WTC11 (cell line): ENCODE measurements at places on chromosomes 11 and 22. TPM values are rescaled to one million over a fixed set of nuclear protein-coding genes. Genes with fewer than 3 reads are reported as not detected.

Gene LRRC10B
- total RNA-seq = 1.1 to 1.5 TPM (median 1.3 TPM) in 3 replicates

Gene RBMXL2
- not detected in 3 replicates for total RNA-seq

Gene CDKN1C
- total RNA-seq = 25.0 to 35.0 TPM (median 32.4 TPM) in 3 replicates

Gene ZFTA
- total RNA-seq = 44.7 to 47.2 TPM (median 45.6 TPM) in 3 replicates

Gene PATE4
- total RNA-seq = not detected in 3 replicates

Gene KCNE3
- 1.9 to 3.7 TPM (median 3.5 TPM) in 3 replicates for total RNA-seq

Gene CSNK1E
- 262 to 271 TPM (median 265 TPM) in 3 replicates for total RNA-seq

Gene ZDHHC13
- 19.4 to 23.6 TPM (median 20.9 TPM) in 3 replicates for total RNA-seq

Gene PGR
- total RNA-seq = 0.05 to 0.20 TPM (median 0.11 TPM) in 3 replicates

Gene BARX2
- not detected in 3 replicates for total RNA-seq

DNA sequence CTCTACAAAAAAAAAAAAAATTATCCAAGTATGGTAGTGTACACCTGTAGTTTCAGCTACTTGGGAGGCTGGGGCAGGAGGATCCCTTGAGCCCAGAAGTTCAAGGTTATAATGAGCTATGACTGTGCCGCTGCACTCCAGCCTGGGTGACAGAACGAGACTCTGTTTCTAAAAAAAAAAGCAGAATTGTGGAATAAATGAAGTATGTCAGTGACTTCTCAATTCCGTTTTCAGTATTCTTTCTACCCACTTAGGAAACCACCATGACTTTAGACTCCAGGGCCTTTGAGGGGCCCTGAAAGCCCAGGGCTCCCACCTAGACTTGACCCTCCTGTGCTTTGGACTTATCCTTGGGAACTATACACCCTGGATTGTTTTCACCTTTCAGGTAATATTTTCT is 6.5 kb upstream of the NUP160 start:
- no peaks in the 10 kb centered on the region for H3K36me3 ChIP-seq
- H3K4me1 ChIP-seq = no peaks in the 10 kb centered on the region
- no peaks in the 10 kb centered on the region; the same call in 1 of the 2 replicates for H3K27me3 ChIP-seq
- no peak for DNase-seq
- H3K27ac ChIP-seq = no peak overlapping the region

- H3K4me3 ChIP-seq = no peak overlapping the region
- no peak overlapping the region for H3K27ac ChIP-seq
- DNase-seq = no peak
- H3K36me3 ChIP-seq = peaks cover 7% of the 10 kb centered on the region
- peaks cover 5% of the 10 kb centered on the region; the same call in 1 of the 2 replicates for H3K4me1 ChIP-seq
Measured at GRCh38 chr22:49963647-49964026, 3.1 kb downstream of the PIM3 start.

- H3K4me1 ChIP-seq = no peaks in the 10 kb centered on the region
- H3K4me3 ChIP-seq = no peak overlapping the region
- no peaks in the 10 kb centered on the region for H3K36me3 ChIP-seq
- no peak overlapping the region for H3K27ac ChIP-seq
- DNase-seq = no peak
- no peaks in the 10 kb centered on the region; the same call in 1 of the 2 replicates for H3K27me3 ChIP-seq
Measured at GRCh38 chr11:29913352-29913751, 103.5 kb downstream of the KCNA4 start.

DNA sequence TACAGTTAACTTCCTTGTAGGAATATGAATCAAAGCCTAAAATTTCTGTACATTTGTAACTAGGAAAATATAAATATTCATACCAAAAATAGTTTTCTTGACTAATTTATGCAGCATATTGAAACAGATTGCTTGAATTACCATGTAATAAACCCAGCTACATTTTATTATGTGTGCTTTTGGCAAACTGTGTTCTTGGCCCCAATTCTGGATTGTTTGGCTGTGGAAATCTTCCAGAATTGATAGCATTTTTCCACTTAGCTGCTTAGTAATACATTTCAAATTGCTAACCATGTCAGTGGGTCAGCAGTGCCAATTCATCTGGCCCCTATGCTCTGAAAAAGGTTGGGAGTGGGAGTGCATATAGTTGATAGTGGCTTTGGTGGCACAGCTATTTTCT is 32.3 kb downstream of the PDHX start:
- H3K4me1 ChIP-seq = no peaks in the 10 kb centered on the region
- no peak overlapping the region for H3K27ac ChIP-seq
- no peak for DNase-seq
- no peaks in the 10 kb centered on the region for H3K27me3 ChIP-seq
- H3K4me3 ChIP-seq = no peak overlapping the region
- H3K36me3 ChIP-seq = peaks cover 10% of the 10 kb centered on the region

DNA sequence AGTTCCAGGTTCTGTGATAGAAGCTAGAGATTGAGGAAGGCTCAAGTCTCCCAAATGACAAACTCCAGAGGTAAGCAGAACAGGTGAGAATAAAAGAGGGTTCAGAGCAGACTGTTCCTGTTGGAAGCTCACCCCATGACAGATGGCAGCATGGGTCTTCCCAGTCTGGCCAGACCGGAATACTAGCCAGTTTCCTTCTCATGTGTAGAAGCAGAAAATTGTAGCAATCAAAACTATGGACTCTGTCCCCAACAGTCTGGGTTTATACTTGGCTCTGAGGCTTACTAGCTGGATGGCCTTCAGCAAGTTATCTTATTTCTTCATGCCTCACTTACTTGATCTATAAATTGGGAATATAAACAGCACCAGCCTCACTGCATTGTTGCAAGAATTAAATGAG is 494.8 kb downstream of the MN1 start:
- no peak for DNase-seq
- no peaks in the 10 kb centered on the region for H3K36me3 ChIP-seq
- H3K4me3 ChIP-seq = no peak overlapping the region

- no peak overlapping the region for H3K4me3 ChIP-seq
- H3K36me3 ChIP-seq = peaks cover 10% of the 10 kb centered on the region; the same call in 1 of the 2 replicates
- peak overlapping the region; percentile 64; the same call in 1 of the 2 replicates for H3K27ac ChIP-seq
- no peaks in the 10 kb centered on the region for H3K27me3 ChIP-seq
- H3K4me1 ChIP-seq = peaks cover 10% of the 10 kb centered on the region
- DNase-seq = no peak
Measured at GRCh38 chr11:72712841-72713240, 38.6 kb upstream of the PDE2A start.

GRCh38 chr11:60944490-60945294 is 7.3 kb downstream of the SLC15A3 start:
- H3K27ac ChIP-seq = no peak overlapping the region
- H3K27me3 ChIP-seq = peaks cover 12% of the 10 kb centered on the region
- H3K36me3 ChIP-seq = no peaks in the 10 kb centered on the region
- H3K4me1 ChIP-seq = peaks cover 20% of the 10 kb centered on the region

GRCh38 chr22:37519268-37520195 is at the start of gene CARD10:
TSS of gene CARD10 (minus strand) at chr22:37519415. CDS start at chr22:37519200, 215 bp downstream.
- H3K36me3 ChIP-seq = peaks cover 8% of the 10 kb centered on the region
- DNase-seq = peak; percentile 46
- no peak within 1 kb of the TSS for H3K27ac ChIP-seq
- peaks cover 34% of the 10 kb centered on the region for H3K27me3 ChIP-seq
- peaks cover 11% of the 10 kb centered on the region for H3K4me1 ChIP-seq
- H3K4me3 ChIP-seq = peak within 1 kb of the TSS; percentile 79

- no peaks in the 10 kb centered on the region; the same call in 1 of the 2 replicates for H3K27me3 ChIP-seq
- no peak overlapping the region for H3K27ac ChIP-seq
- H3K4me3 ChIP-seq = no peak overlapping the region
- no peaks in the 10 kb centered on the region for H3K36me3 ChIP-seq
- peaks cover 2% of the 10 kb centered on the region; the same call in 1 of the 2 replicates for H3K4me1 ChIP-seq
Measured at GRCh38 chr11:15194671-15195415, 80.1 kb downstream of the INSC start.

GRCh38 chr11:8080069-8080670 is 841 bp upstream of the TUB start:
- peaks cover 43% of the 10 kb centered on the region for H3K27me3 ChIP-seq
- no peak overlapping the region for H3K27ac ChIP-seq
- peak overlapping the region; percentile 73 for H3K4me3 ChIP-seq
- H3K36me3 ChIP-seq = no peaks in the 10 kb centered on the region
- DNase-seq = no peak

DNA sequence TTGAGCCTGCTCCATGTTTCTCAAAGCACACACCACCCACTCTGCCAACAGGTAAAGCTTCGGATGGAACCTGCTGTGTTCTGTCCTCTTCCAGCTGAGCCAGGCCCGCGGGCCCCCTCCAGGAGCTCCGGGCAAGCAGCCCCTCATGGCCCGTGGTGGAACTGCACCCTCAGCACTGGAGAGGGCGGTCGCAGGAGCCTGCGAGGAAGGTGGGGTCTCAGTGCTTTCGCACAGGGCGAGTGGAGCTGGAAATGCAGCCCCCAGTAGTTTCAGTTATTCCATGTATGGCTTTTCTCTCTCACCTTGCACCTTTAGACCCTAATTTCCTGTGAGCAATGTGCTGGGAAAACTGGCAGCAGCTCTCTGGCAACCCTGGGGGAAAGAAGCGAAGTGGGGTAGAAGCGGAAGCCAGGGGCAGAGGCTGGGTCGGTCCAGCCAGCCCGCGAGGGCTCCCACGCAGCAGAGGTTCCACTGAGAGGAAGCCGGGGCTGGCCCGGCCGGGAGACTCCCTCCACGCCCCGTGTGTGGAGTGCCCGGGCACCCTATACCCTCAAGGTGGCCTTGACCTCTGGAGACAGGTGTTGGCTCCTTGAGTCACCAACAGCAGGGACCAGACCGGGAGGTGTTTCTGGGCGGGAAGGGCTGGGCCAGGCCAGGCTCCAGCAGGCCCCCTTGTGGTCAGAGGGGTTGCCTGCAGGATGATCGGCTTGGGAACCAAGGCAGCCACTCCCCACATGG is 119.9 kb upstream of the TMEM45B start:
- peak; percentile 87 for DNase-seq
- H3K27ac ChIP-seq = no peak overlapping the region
- H3K36me3 ChIP-seq = no peaks in the 10 kb centered on the region
- peak overlapping the region; percentile 66 for H3K4me3 ChIP-seq
- peaks cover 12% of the 10 kb centered on the region for H3K27me3 ChIP-seq

- H3K36me3 ChIP-seq = peaks cover 10% of the 10 kb centered on the region
- DNase-seq = no peak
- H3K27ac ChIP-seq = no peak overlapping the region
- no peaks in the 10 kb centered on the region for H3K27me3 ChIP-seq
Measured at GRCh38 chr22:43129426-43130425, 13.5 kb downstream of the MCAT start.

- H3K4me3 ChIP-seq = no peak overlapping the region
- DNase-seq = no peak
- no peaks in the 10 kb centered on the region for H3K27me3 ChIP-seq
- H3K36me3 ChIP-seq = peaks cover 42% of the 10 kb centered on the region
- no peak overlapping the region for H3K27ac ChIP-seq
Measured at GRCh38 chr11:120482149-120482548, 29.4 kb upstream of the GRIK4 start.

GRCh38 chr22:27089264-27089663 is 431.9 kb downstream of the MIAT start:
- H3K36me3 ChIP-seq = no peaks in the 10 kb centered on the region
- H3K27me3 ChIP-seq = no peaks in the 10 kb centered on the region; the same call in 1 of the 2 replicates
- no peak overlapping the region for H3K4me3 ChIP-seq
- DNase-seq = no peak

GRCh38 chr22:20750461-20751184 is 23.3 kb upstream of the SERPIND1 start:
- H3K4me1 ChIP-seq = no peaks in the 10 kb centered on the region
- H3K27me3 ChIP-seq = no peaks in the 10 kb centered on the region
- H3K4me3 ChIP-seq = no peak overlapping the region
- DNase-seq = no peak
- peaks cover 8% of the 10 kb centered on the region for H3K36me3 ChIP-seq
- H3K27ac ChIP-seq = no peak overlapping the region; the same call in 1 of the 2 replicates

GRCh38 chr11:39011797-39012196 is 2413.8 kb upstream of the RAG2 start:
- DNase-seq = no peak
- H3K4me1 ChIP-seq = no peaks in the 10 kb centered on the region
- H3K4me3 ChIP-seq = no peak overlapping the region
- H3K27me3 ChIP-seq = peaks cover 7% of the 10 kb centered on the region
- H3K27ac ChIP-seq = no peak overlapping the region

GRCh38 chr11:4125141-4125540 is 30.5 kb downstream of the RRM1 start:
- peaks cover 58% of the 10 kb centered on the region for H3K36me3 ChIP-seq
- H3K27me3 ChIP-seq = no peaks in the 10 kb centered on the region
- no peak overlapping the region for H3K4me3 ChIP-seq
- no peak for DNase-seq
- no peaks in the 10 kb centered on the region for H3K4me1 ChIP-seq

- H3K27ac ChIP-seq = no peak overlapping the region
- no peak for DNase-seq
- peaks cover 50% of the 10 kb centered on the region for H3K4me1 ChIP-seq
- H3K27me3 ChIP-seq = no peaks in the 10 kb centered on the region
Measured at GRCh38 chr11:83681906-83682610, 395.9 kb upstream of the CCDC90B start.

DNA sequence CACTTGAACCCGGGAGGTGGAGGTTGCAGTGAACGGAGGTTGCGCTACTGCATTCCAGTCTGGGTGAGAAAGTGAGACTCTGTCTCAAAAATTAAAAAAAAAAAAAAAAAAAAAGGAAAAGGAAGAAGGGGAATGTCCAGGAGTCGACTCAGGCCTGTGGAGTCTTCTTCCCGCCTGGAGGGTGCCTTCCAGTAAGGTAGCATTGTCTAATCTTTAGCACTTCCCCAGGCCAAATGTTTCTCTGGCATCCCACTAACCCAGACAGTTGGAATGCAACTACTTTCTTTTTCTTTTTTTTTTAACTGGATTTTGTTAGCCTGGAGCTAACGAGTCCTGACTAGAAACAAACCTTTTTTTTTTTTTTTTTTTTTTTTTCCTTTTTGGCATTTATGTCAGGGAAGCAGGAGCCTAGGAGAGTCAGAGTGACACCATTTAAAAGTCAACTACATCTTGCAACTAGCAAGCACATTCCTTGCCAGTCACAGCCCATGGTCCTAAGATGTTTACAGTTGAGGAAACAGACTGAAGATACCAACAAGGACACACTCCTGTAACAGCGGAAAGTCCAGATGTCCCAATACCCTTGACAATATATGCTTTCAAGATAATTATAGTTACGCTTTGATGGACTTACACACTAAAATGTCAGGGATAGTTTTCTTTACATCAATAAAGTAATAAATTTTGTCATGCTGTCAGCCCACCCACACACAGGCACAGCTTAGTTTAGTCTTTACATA is 10.6 kb downstream of the PLET1 start:
- H3K4me3 ChIP-seq = no peak overlapping the region
- H3K36me3 ChIP-seq = no peaks in the 10 kb centered on the region
- peaks cover 12% of the 10 kb centered on the region for H3K27me3 ChIP-seq
- DNase-seq = no peak

DNA sequence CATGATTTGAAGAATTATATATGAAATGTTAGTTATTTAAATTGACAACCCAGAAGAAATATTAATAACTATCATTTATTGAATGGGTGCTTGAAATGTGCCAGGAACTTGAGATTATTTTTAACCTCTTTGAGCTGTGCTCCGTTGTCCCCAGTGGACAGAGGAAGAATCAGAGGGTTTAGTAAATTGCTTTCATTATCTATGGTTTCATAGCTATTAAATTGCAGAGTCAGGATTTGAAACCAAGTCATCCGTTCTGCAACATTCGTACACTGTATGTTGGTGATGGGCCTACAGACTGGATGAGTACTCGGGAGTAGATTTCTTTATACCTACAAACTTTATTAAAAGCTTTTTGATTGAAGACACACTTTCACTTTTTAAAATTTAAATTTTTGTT is 4.9 kb downstream of the HSD17B12 start:
- H3K4me3 ChIP-seq = peak overlapping the region; percentile 52; the same call in 1 of the 2 replicates
- H3K27me3 ChIP-seq = no peaks in the 10 kb centered on the region
- peaks cover 33% of the 10 kb centered on the region for H3K36me3 ChIP-seq
- no peak overlapping the region for H3K27ac ChIP-seq

- no peaks in the 10 kb centered on the region for H3K36me3 ChIP-seq
- no peak for DNase-seq
Measured at GRCh38 chr22:37599153-37599552, 9.5 kb upstream of the GGA1 start.
